ENCODE measurements at places on chromosomes 7 and 10.
A peak's percentile ranks its signal among the peaks of the same experiment; 100 is the strongest.

GRCh38 chr7:43465581-43466554, 117.0 kb upstream of the STK17A start:
- DNase-seq = no peak

GRCh38 chr10:22158426-22158825, 59.4 kb downstream of the EBLN1 start:
- DNase-seq = no peak

DNA sequence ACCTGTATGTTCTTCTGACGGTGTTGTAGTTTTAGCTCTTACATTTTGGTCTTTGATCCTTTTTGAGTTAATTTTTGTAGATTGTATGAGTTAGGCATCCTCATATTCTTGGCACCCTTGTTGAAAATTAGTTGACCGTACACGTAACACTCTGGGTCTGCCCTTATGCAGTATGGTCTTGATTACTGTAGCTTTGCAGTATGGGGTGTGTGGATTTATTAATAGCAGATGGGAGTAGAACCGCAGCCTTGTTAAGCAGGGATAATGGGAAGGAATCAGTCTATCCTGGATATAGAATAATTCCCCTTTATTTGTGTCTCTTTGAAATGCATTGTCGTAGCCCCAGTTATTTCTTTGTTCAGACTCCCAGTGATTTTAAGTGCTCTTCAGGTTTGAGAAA, 95.5 kb downstream of the UBE3C start:
- no peak for DNase-seq

DNA sequence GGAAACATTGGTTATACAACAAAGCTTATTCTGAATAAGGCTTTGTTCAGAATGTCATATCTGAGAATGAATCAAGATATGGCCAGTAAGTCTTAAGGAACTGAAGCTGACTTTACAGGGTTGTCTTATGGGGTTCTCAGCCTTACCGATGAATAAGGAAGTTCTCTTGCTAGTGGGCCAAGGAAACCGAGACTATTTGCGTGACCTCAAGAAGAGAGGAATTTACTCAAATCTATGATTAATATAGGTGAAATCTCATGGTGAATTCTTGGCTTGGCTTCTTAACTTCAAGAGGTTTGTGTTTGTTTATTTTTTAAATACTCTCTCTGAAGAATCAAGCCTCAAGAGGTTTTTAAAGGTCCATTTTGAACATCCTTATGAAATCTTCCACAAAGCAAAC, 4.7 kb upstream of the MRLN start:
- DNase-seq = no peak

DNA sequence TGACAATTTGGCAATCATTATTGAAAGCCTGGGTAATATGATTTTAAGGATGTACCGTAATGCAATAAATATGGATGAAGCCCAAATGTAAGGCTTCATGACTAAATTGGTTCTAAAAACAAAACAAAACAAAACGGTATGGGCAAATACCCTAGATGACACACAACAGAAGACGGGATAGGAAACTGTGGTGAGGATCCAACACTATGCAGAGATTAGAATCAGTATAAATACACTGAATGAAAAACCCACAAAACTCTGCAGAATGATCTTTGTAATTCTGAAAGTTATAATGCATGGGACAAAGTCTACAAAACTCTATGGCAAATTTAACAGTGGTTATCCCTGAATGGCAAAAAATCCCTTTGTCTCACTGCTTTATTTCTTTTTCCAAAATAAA, 57.6 kb downstream of the MALSU1 start:
- DNase-seq = no peak

DNA sequence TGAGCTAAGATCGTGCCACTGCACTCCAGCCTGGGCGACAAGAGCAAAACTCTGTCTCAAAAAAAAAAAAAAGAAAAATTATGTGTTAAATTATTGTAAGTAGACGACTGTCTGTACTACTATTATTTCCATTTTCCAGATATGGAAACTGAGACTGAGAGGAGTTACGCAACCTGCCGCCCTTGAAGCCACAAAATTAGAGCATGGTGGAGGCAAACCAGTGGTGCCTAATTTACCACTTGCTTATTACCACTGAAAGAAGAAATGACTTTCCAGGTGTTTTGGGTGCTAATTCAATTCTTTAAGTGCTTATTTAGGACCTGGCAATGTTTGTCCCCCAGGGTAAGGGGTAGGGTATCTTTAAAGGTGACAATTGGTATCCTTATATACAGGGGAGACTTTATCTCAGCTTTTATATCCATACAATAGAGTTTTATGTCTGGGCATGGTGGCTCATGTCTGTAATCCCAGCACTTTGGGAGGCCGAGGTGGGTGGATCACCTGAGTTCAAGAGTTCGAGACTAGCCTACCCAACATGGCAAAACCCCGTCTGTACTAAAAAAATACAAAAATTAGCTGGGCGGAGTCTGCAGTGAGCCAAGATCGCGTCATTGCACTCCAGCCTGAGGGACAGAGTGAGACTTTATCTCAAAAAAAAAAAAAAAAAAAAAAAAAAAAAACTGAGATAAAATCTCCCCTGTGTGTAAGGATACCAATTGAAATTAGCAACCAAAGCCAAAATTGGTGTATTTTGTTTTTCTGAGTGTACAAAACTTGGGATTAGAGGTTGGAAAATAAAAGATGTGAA, 16.6 kb upstream of the CAMK1D start:
- no peak for DNase-seq

DNA sequence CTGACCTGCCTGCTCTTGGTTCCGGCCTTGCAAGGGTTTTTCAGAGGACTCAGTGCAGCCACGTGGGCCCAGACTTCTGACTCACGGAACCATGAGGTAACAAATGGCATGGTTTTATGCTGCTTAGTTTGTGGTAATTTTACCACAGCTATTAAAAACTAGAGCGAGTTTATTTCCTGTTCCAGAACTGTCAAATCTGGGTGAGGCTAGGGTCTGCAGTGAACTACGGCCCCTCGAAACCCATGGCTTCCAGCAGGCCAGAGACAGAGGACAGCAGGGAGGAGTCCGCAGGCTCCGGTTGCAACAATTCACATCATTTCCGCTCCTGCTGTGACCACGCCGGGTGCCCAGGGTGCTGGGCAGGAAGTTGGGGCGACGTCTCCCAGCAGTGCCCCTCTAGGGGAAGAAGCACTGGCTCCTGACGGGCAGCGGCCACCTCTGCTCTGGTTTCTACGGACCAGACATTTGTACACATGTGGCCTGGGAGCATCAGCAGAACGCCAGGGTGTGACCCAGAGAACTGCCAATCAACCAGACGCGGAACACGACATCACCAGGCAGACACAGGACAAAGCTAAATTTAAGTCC, 74.8 kb downstream of the ADARB2 start:
- no peak for DNase-seq

GRCh38 chr10:51876503-51876902, 177.1 kb upstream of the CSTF2T start:
- DNase-seq = peak; percentile 66

DNA sequence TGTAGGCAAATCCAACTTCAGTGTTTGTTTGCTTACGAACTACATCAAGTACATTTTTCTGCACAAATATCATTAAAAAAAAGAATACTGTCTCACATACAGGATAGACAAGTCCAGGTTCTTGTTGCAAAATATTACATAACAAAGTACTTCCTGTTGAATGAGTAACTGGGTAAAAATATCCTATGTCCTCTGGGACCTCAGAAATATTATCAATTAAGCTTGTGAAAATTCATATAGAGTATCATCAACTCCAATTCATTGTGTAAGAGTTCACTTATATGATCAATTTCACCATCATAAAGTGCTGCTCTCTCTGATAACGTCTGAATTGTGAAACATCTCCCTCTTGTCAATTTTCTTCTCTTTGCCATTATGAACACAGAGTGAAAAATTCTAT, 22.6 kb downstream of the HERC4 start:
- DNase-seq = no peak

DNA sequence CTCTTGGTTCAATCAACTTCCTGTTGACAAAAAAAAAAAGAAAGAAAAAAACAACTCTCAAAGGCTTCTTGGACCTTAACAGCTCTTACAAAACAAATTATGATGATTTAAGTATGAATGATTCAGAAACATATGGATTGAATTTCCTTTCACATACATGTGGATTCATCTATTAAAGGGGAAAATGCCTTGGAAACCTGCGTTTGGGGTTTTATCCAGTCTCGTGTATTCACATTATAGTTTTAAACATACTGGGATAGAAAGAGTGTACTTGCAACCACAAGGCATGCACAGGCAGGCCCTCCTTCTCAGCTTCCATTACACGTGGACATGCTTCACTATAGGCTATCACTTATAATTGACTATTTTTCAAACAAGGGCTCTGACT, 286.7 kb downstream of the INHBA start:
- DNase-seq = no peak

GRCh38 chr7:40598915-40599314, 464.1 kb downstream of the SUGCT start:
- no peak for DNase-seq

DNA sequence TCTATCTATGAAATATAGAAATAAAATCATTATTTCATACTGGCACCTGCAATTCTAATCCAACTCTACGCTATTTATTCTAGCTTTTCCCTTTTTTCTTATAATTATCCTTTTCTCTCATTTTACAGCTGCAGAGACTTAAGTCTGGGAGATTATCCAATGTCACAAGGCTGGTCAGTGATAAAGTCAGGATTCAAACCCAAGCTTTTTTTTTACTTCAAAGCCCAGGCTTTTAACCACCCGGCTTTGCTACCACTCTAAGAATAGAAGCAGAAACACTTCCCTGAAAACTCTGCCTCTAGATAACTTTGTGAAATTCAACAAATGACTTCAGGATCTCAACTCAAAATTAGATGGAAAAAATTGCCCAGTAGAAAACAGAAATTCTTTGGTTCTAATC, 552.5 kb downstream of the IPMK start:
- no peak for DNase-seq

DNA sequence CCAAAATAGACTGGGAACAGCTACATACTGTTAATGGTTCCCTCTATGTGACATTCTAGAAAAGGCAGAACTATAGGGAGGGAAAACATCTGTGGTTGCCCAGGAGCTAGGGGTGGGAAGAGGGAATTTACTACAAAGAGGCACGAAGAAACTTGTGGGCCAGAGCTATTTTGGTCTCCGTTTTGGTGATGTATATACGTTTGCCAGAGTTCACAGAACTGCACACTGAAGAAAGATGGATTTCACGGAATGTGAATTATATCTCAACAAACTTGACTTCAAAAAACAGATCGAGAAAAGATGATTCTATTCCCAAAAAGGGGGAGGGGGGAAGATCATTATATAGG, 386 bp upstream of the AS3MT start:
- DNase-seq = peak; percentile 53

- DNase-seq = no peak
Measured at GRCh38 chr7:156156734-156157408, 344.6 kb upstream of the SHH start.

DNA sequence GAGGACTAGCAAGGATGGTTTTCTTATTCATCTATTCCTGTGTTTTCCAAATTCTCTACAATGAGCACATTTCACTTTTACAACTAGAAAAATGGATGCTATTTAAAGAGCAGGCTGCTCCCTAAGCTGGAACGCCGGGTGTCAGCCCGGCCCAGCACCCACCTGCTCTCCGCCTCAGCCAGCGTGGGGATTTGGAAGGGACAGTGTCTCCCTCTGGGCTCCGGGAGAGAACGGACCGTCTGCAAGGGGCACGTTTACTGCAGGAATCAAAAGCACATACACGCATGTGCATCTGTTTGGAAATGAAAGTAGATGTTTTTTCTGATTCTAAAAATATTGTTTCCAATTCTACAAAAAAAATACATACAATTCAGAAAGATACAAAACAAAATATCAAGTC, 2.3 kb upstream of the JAKMIP3 start:
- DNase-seq = no peak

DNA sequence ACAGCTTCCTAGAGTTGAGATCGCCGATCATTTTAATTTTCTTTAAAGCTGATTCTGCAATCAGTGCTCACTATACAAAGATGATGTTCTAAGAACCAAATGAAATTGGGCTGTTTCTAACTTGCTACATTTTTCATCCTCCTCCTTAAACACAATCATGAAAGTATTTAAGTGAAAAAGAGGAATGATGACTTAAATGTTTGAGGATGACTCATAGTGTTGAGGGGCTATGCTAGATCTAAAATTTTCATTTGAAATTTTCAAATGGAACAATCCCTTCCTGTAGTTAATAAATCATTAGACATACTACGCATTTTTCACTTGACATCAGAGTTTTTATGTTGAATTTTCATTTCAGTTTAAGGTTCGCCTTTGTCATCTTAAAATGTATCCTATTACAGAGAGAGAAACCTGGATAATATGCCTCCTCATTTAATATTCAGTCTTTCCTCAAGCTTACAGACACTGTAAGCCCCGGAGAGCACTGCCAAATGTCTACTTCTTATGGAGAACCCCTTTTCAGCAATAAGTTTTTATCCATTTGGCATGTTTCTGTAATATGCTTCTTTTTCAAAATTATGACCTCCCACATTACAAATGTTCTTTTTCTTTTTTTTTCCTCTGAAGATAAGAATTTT, 499.6 kb downstream of the MAGI2 start:
- no peak for DNase-seq

- DNase-seq = no peak
Measured at GRCh38 chr10:28566458-28567015, 33.6 kb downstream of the WAC start.

- no peak for DNase-seq
Measured at GRCh38 chr10:60542657-60543056, 153.0 kb upstream of the ANK3 start.

DNA sequence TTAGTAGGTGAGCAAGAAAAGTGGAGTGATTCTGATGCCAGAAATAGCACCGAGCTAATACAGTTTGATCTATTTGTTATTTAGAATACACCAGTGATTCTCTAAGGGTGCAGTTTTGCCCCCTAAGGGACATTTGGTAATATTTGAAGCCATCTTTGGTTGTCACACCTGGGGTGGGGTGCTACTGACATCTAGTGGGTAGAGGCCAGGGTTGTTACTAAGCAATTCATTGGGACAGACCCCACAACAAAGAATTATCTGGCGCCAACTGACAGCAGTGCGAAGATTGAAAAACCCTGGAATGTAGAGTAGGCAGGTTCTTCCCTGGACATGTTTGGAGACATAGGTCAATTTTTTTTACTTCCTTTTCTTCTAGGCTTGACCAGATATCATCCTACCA, 14.6 kb downstream of the PALS2 start:
- DNase-seq = no peak

DNA sequence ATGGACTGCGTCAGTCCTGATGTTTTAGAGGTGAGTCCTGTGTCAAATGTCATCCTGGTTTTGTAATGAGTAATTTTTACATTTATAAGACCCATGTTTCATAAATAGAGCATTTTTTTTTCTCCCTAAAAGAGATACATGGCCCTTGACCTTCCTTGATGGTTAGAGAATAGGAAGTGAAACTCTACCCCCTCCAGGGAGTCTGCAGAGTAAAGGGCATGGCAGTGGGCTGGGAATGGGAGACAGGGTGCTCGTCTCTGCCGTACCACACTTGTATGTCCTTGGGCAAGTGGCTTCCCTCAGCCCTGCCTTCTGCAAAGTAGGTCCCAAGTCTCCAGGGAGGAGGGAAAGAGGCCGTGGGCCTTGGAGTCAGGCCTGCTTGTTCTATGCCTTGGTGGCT, 63.9 kb downstream of the WDFY4 start:
- no peak for DNase-seq

- DNase-seq = no peak
Measured at GRCh38 chr10:26573674-26574073, 123.8 kb upstream of the PDSS1 start.

GRCh38 chr7:125592331-125592730, 662.7 kb upstream of the POT1 start:
- no peak for DNase-seq

- no peak for DNase-seq
Measured at GRCh38 chr10:116059320-116059719, 213.7 kb downstream of the GFRA1 start.

GRCh38 chr7:92242972-92243371, 2.7 kb downstream of the KRIT1 start:
- no peak for DNase-seq

All from NCI-H510A treated with DMSO at 0.1 percent for 48 hours (cell line).